ENCODE measurements at places on chromosomes 1 and 21.

DNA sequence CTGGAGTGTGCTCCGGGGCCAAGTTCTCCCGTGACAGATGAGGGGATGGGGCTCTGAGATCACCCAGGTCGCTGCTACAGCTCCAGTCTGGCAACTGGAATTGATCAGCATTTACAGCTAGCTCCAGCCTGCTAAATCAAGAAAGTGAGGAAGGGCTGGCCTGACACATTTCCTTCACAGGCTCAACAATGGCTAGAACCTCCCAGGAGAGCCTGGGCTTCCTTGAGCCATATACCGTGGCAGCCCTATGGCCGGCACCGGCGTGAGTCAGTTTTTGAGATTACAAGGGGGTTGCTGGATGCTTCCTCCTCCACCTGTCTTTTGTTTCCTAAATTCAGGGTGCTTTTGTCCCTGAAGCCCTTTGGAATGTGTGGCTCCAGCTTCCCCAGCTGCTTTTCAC is 104.2 kb downstream of the ETS2 start:
- no peak for DNase-seq

DNA sequence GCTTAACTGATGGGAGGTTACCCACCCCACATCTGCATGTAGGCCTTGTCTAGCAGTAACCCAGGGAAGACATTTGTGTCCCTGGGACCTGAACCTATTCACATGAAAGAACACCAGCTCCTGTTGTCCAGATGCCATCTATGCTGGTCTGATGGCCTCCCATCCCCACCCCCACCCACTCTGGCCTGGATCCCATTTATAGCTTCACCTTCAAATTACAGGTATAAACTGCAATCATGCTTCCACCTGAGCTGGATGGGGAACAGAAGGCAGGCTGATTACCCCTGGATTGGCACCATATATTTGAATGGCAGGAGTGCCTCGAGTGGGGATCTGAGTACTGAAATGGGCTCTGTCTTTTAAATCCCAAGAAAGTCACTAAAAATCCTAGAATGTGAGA is 312.7 kb upstream of the USP24 start:
- DNase-seq, result no peak

- no peak for DNase-seq
Measured at GRCh38 chr1:199774433-199775089, 252.9 kb upstream of the NR5A2 start.

DNA sequence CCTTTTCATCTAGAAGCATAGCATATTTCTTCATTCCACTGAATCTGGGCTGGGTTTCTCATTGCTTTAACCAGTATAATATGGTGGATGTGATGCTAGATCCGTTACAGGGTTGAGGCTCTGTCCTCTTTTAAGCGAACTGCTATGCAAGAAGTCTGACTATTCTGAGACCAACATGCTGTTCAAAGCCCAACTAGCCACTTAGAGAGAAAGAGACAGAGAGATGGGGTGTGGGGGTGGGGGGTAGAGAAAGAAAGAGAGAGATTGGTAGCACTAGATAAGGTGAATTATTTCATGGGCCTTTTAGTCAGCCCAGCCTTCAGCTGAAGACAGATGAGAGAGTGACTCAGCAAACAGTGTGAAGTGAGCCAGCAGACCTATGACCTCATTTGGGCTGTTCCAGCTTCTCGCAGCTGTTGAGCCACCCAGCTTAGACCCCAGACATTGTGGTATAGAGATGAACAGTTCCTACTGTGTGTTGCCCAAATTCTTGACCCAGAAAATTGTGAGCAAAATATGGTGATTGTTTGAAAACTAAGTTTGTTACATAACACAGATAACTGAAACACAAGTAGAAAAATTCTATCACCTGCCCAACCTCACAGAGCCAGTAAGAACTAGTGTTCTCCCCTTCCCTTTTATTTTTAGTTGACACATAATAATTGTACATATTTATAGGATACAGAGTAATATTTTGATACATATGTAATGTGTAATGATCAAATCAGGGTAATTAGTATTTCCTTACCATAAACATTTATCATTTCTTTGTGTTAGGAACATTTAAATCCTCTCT is 40.7 kb upstream of the PRKACB start:
- no peak for DNase-seq

DNA sequence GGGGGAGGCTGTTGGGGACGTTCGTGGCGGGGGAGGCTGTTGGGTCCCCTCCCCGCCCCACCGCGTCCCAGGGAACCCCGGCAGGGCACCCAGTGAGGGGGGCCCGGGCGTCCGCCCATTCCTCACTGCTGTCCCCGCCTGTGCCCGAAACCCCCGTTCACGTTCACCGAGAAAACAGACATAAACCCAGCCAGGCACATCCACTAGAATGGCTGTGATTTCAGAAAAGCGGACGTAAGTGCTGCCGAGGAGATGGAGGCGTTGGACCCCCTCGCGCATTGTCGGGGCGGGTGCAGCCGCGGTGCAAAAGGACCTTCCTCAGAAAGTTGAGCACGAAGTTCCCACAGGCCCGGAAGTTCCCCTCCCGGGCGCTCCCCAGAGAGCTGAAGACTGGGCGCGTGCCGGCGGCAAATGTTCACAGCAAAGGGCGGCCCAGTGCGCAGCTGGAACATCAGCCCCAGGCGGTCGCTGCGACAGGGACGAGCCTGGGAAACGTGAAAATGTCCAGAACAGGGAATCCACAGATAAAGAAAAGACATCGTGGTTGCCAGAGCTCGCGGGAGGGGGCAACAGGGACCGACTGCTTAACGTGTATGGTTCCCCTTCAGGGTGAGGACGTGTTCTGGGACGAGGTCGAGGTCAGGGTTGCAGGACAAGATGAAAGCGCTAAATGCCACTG is 18.5 kb upstream of the SAMD11 start:
- DNase-seq, result no peak

GRCh38 chr1:214021321-214021720 is 33.5 kb downstream of the PROX1 start:
- DNase-seq, result no peak

GRCh38 chr1:106480629-106481028 is 575.8 kb upstream of the PRMT6 start:
- DNase-seq, result no peak

- DNase-seq, result no peak
Measured at GRCh38 chr1:60747353-60747752, 335.0 kb upstream of the NFIA start.

GRCh38 chr1:79422726-79423125 is 416.2 kb upstream of the ADGRL4 start:
- DNase-seq, result no peak

DNA sequence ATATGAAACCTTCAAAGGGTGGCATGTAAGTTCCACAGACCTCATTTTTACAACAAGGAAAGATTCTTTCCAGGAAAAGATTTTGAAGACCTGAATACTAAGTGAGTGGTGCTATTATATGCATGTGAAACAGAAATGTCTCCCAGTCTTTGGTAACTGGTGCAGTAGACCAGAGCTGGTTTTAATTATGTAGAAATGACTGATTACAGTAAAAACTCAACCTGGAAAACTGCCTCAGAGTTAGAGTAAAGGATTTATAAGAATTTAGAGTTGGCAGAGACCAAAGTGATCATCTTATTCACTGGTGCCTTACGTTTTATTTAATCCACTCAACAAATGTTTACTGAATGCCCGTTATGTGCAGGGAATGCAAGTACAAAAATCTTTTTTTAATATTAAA is 30.2 kb upstream of the LRRC8D start:
- no peak for DNase-seq

DNA sequence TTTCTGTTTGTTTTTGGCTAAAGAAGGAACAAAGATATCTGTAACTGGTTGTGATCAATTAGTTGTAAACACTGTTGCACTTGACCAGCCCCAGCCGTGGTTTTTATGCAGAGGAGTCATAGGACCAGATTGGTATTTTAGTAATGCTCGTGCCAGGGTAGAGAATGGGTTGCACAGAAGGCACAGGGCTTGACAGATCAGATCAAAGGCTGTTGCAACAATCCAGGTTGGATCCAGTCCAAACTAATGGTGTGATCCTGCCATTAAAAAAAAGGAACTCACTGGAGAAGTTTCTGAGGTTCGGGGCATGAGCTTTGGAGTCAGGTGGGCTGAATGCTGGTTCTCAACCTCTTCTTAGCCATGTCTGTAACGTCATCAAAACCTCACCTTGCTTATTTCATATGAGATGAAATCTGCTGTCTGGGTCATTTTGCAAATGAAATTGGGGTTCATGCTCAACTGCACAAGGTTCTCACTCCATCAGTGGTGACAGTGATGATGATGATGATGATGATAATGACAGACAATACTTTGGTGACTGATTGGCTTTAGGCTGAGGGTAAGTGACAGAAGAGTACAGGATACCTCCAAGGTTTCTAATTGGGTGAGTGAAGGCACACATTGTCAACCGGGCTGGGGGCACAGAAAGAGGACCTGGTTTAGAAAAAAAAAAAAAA is 43.1 kb downstream of the ZNF281 start:
- DNase-seq, result no peak

GRCh38 chr1:31891280-31891679 is 46.9 kb downstream of the PTP4A2 start:
- DNase-seq, result no peak

- DNase-seq, result no peak
Measured at GRCh38 chr1:37861151-37861550, 1.8 kb upstream of the MTF1 start.

DNA sequence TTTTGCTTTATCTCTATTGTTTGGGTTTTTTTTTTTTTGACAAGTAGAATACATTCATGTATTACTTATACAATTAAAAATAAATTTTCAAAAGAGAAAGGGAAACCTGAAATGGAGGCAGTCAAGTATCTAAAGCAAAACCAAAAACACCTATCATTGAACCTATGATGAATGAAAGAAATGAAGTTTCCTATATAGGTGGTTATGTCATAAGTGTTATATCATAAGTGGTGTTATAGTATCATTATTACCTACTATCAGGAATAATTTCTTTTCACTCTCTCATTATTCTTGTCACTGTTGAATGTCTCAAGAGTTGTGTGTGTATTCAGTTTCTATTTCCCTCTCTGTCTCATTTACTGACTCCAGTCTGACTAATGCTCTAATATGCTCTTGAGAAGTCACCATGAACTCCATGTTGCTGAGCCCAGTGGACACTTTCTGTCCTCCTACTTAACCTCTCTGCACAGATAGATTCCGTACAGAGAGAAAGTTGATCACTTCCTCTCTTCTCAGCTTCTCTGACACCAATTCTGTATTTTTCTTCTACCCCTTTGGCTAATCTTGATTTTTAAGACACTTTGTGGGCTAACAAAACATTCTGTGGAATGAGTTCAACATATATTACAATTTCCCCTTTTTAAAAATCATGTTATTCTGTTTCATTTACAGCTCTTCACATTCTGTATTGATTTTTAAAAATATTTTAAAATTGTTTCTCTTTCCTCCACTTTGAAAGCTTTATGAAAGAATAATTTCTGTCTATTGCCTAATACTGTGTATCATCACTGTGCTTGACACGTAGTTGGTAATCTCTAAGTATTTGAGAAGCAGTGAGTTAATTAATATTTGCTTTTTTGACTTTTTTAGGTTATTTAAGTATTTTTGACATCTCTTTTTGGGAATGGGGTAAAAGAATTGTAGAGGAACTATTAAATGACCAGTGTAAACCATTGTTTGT is 50.1 kb downstream of the RASAL2 start:
- no peak for DNase-seq

DNA sequence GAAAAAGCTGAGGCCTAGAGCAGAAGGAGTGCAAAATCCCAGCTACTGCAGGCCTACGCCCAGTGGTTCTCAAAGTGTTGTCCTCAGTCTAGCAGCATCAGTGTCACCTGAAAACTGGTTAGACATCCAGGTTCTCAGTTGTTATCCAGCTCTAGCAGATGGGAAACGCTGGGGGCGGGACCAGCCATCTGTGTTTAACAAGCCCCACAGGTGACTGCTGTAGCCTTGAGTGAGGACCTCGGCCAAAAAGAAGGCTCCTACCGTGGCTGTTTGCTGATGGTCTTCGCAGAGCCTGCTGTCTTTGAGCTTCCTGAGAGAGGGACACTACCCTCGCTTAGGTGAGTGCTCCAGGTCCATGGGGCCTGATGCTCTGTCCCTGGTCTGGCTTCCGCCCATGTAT is 69.7 kb downstream of the LRRN2 start:
- DNase-seq, result no peak

DNA sequence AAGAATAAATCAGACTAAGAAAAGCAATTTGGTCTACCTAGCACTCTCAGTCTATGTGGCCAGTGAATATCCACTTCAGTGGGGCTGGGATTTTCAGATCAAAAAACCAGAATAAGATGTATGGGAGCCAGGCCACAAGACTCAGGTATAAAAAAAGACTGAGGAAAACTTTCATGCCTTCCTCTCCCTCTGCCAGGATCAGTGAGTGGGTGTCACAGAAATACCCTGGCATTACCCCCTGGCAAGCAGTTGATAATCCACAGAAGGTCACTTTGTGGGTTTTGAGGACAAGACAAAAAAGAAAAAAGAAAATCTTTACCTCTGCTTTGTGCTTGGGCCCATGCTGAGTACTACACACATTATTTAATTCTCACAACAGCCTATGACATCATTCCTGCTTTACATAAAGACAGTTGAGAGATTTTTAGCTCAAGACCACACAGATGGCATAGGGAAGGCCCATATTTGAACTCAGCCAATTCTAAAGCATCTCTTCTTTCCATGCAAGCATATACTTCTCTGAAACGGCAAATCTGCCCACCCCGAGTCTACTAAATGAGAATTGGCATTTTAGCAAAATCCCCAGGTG is 57.6 kb downstream of the DESI2 start:
- no peak for DNase-seq

DNA sequence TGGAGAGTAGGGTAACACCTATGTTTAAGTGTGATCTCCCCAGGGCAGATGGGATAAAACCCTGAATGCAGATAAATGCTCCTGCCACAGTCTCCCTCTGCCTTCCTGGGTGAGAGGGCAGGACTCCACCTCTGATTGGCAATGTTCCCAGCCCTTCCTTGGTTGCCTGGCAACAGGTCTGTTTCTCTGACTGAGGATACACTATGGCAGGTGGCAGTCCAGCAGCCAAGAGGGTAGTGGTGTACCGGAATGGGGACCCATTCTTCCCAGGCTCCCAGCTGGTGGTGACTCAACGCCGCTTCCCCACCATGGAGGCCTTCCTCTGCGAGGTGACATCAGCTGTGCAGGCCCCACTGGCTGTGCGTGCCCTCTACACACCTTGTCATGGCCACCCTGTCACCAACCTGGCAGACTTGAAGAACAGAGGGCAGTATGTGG is at the start of gene DCDC2B:
TSS of gene DCDC2B (plus strand) at position 199 of the 438 bp plus-strand sequence. CDS start at position 204, 5 bp downstream.
- DNase-seq, result no peak

DNA sequence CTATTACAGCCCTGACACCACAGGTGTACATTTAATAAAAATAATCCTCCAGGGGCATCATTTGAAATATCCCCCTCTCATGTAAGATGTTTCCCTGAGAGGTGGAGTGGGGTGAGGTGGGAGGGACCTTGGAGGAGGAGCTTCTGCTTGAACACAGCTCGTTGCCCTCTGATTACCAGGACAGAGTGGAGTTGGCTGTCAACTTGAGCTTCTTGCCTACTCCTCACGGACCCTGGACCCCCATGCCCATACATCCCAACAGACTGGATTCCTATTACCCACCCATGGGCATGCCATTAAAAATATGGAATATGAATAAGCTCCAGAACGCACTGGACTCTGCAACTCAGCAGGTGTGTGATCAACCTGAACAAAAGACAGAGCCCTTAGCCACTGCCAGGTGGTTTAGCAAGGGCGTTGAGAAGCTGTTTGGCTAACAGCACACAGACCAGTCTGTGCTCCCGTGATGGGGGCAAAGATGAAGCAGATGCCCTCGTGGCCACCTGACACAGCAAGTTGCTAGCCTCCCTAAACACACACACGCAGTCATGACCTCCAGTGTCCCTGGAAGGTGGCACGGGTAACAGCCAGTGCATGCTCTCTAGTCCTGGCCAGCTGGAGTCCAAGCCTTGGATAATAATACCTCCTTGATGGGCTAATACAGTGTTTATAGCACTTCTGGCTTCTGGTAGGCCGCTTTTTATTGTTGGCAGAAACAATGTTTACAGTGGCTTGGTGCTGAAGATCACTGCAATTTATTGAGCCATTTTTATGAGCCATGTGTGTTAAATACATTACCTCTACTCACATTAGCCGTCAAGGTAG is 155.0 kb downstream of the TOMM20 start:
- no peak for DNase-seq

Measured in activated CD4-positive, alpha-beta T cell treated with anti-CD3 and anti-CD28 coated beads, Interleukin-2, amount 50 U/mL, for 4 hours (primary cell).